Neural cell (in vitro differentiated cells): ENCODE measurements at places on chromosomes 1 and 21. TPM values are rescaled to one million over a fixed set of nuclear protein-coding genes. Genes with fewer than 3 reads are reported as not detected.

The EXTL1 gene
- 2.0 and 2.7 TPM in 2 replicates for polyA plus RNA-seq

The COA7 gene
- polyA plus RNA-seq, result 10.3 and 11.6 TPM in 2 replicates

The SEMA4A gene
- polyA plus RNA-seq, result 17.1 and 38.4 TPM in 2 replicates

The HAO2 gene
- not detected in 2 replicates for polyA plus RNA-seq

The GABPB2 gene
- polyA plus RNA-seq, result 3.0 and 4.1 TPM in 2 replicates

The SPRR2A gene
- not detected in 2 replicates for polyA plus RNA-seq

The GJA5 gene
- not detected in 2 replicates for polyA plus RNA-seq

The DAP3 gene
- 153 and 180 TPM in 2 replicates for polyA plus RNA-seq
